Psoas muscle (tissue), 8 donors: ENCODE measurements at places on chromosomes 1 and 21. TPM values are rescaled to one million over a fixed set of nuclear protein-coding genes. Genes with fewer than 3 reads are reported as not detected.

- DNase-seq = no peak
These were observed 1.8 kb upstream of the LIN9 start for GRCh38 chr1:226310637-226311195.

GRCh38 chr1:152374451-152374850 lies 14.6 kb upstream of the FLG2 start:
- no peak for DNase-seq

- no peak for DNase-seq
These were observed 8.8 kb downstream of the SNRPE start for GRCh38 chr1:203870245-203870644.

DNA sequence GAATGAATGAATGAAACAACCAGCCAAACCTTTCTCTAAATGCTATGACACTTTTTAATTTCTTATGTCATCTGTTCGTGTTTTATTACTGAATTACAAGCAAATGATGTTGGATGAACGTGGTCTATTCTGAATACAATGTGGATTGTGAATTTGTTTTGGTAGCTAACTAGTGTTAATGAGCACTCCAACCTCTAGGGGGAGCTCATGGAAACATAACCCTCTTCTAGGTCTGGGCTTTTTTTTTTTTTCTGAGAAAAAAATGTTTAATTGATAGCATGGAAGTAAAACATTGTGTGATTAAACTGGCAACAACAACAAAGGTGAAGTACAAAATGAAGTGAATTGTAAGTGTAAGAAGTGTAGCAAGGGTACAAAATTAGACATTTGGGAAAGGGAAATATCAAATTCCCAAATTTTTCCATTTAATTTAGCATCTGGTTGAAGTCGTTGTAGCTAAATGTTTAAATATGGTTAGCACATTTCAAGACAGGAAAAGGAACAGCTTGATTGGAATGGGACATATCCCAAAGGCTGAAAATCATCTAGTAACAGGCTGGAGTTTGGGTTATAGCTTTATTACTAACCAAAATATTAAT lies 42.6 kb upstream of the PTGS2 start:
- DNase-seq = no peak

DNA sequence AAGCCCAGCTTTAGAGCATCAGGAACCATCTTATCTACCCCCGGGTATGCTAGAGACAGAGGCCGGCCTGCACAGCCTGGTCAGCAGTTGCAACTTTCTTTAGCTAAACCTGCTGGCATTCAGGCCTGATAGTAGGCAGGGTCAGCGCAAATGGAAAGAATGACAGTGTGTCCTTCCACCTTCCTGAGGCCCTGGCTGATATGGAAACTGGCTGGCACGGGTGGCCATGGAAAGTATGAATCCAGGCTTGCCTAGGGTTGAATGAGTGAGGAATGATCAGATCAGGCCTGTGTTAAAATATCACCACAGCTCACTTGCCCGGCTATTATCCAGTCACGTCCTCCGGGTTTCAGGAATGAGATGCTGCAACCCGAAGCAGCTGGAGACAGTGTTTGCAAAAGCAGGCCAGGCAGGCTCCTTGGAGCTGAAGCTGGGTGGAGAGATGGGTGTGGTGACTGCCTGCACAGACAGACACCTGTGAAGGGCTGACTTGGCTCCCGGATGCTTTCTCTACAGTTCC lies 34.7 kb downstream of the RCAN1 start:
- DNase-seq = no peak

Gene PIGR
- 0.16 TPM for polyA plus RNA-seq

GRCh38 chr1:54326543-54327385 lies 79.4 kb downstream of the SSBP3 start:
- no peak for DNase-seq

Gene RAB3B
- polyA plus RNA-seq = under 0.01 TPM

DNA sequence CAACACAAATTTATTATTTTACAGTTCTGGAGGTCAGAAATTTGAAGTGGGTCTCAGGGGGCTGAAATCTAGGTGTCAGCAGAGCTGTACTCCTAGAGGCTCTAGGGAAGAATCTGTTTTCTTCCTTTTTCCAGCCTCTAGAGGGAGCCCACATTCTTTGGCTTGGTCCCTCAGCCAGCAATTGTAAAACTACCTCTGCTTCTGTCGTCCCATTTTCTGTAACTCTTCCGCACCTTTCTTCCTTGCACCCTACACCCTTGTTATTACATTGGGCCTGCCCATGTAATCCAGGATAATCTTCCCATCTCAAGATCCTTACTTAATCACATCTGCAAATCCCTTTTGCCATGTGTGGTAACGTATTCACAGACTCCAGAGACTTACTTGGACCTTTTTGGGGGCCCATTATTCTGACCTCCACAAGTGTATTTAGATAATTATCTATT lies 24.8 kb upstream of the THEM4 start:
- DNase-seq = no peak

DNA sequence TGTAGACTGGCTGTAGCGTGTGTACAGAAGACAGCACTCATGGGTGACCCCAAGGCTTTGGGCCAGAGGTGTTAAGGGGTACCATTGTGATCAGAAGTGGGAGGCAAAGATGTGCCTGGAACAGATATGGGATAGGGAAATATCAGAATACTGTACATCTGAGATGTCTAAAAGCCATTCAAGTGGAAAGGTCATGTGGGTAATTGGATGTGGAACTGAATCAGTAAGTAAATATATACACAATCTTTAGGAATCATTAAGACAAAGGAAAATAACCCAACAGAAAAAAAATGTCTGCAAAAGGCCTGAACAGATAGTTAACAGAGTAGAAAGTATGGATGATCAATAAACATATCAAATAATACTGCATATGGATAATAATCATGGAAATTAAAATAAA lies 26.5 kb downstream of the OR13G1 start:
- DNase-seq = no peak

Gene ARHGEF11
- polyA plus RNA-seq = 8.6 TPM
